ENCODE measurements at places on chromosomes 4 and X.

- no peak for DNase-seq
Measured at GRCh38 chr4:184689681-184690080, 40.1 kb downstream of the PRIMPOL start.

- DNase-seq = no peak
Measured at GRCh38 chrX:13968198-13968597, 61.5 kb downstream of the GEMIN8 start.

DNA sequence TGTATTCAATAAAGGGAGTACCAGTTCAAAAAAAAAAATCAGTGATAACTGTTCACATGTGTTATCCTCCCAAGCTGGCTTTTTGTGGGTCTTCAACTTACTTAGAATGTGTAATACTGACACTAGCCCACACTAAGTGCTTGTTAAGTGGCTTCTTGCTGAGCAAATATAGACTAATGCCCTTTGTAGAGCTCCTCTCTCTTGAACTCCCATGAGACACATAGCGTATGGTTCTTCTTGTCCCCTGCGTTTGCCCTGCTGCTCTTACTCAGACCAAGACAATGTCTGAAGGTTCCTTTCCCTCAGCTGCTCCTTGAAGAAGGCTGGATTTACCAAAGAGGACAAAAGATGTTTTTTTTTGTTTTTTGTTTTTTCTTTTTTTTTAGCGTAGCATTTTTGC lies 110.9 kb downstream of the FRAS1 start:
- no peak for DNase-seq

DNA sequence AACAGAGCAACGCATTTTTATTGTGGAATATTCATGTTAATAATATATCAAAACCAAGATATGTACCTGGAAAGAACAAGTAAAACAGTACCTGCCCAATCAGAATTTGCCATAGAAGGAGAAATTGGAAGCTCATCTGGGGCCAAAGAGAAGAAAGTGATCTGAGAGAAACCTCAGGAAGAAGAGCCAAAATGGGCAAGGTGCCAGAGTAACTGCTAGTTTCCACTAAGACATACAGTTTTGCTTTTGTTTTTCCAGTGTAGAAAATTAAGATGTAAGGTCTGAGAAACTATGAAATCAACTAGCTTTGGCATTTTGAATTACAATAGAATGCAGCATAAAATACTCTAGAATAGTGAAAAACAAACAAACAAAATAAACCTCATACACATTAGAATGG lies 2201.2 kb downstream of the ARAP2 start:
- peak; percentile 12 for DNase-seq

GRCh38 chrX:29724316-29724715 lies 491.0 kb upstream of the MAGEB2 start:
- DNase-seq = no peak

DNA sequence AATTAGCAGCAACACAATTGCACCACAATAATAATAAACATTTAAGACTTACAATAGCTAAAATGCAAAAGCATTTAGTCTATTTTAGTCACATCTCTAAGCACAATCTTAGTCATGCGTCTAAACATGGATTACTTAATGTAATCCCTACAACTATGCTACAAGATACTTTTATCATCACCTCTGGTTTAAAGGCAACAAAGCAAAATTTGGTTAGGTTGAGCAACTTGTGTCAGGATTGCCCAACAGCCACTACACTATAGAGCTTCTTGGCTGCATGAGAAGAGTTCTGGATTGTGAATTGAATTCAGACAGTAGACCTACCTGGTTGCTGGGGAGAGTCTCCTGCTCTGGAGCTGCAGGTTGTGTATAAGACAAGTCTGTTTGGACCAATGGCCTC lies 146.5 kb upstream of the PUDP start:
- DNase-seq = peak; percentile 51

DNA sequence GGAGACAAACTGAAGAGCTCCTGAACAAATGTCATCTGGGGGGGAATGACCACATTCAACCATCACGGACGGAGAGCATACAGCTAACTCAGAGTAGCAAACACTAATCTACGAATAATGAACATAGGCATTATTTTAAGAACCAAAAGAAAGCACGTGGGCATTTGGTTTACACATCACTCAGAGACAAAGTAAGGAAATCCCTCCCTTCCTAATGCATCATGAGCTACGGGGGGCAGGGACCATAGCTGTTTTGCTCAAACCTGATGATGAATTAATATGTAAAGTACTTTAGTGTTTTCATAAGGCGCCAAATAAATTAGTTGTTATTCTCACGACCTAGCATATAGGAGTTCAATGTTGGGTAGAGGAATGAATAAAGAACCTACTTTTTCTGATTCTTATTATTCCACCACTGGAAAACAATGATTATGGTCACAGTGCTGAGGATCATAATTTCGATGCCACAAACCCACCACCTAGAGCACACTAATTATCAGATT lies 11.7 kb upstream of the TMEM156 start:
- peak; percentile 33 for DNase-seq

DNA sequence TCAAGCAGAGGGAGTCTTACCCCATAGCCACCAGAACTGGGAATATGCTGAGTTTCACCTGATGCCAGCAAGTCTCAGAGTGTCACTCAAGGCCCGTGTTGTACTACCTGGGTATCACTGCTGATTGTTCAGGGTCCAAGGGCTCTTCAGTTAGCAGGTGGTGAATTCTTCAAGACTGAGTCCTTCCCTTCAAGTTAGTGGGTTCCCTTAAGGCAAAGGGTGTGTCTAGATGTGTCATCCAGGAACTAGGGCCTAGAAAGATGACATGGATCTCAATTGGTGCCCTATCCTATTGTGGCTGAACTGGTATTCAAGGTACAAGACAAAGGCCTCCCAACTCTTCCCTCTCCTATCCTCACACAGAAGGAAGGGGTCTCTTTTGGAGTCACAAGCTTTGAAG lies 159.9 kb upstream of the DIPK2B start:
- no peak for DNase-seq

GRCh38 chrX:29952016-29952415 lies 263.3 kb upstream of the MAGEB2 start:
- DNase-seq = no peak

- peak; percentile 97 for DNase-seq
Measured at GRCh38 chr4:21888195-21888976, 60.2 kb downstream of the KCNIP4 start.

DNA sequence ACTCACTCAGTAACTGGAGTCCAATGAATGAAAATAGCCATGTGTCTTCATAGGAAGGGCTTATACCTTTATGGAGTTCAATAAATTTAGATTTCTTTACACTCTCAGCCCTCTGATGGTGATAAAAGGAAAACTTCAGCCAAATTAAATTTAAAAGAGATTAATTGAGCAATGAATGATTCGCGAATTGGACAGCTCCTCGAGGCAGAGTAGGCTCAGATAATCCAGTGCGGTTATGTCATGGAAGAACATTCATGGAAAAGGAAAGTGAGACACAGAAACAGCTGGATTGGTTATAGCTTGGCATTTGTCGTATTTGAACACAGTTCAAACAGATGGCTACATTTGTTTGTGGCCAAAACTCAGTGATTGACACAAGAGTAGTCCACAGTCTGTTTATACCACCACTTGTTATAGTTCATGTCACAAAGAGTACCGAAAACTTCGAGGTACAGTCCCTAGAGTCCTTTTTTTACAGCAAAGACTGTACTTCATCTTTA lies 54.6 kb upstream of the TACR3 start:
- no peak for DNase-seq
